NCI-H1436 treated with DMSO at 0.1 percent for 48 hours (cell line): ENCODE measurements at places on chromosomes 7 and 10.
A peak's percentile ranks its signal among the peaks of the same experiment; 100 is the strongest.

GRCh38 chr10:51371743-51372142 lies 297.5 kb downstream of the PRKG1 start:
- DNase-seq: no peak

DNA sequence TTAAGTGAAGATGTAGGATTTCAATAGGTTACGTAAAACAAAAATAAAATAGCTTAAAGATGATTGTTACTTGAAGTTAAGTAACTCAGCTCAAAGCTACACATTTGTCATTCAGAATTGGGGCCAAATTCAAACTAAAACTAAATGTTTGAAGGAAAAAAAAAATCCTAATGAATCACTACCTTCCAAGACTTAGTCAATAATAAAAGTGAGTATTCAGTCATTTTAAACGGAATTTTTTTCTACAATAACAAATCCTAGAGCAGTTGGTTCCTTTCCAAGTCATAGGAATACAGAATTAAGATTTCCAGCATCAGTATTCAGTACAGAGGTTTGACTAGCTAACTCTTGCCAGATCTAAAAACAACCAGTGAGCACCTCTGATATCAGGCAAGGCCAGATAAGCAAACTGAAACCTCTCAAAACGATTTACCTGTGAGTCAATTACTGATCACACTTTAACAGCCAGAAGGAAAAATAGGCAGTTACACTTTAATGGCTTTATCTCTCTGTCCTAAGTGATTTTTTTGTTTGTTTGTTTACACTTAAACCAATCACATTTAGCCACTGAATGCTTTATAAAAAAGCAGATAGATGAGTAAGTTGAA lies 669.8 kb upstream of the ANKRD30A start:
- DNase-seq: no peak

DNA sequence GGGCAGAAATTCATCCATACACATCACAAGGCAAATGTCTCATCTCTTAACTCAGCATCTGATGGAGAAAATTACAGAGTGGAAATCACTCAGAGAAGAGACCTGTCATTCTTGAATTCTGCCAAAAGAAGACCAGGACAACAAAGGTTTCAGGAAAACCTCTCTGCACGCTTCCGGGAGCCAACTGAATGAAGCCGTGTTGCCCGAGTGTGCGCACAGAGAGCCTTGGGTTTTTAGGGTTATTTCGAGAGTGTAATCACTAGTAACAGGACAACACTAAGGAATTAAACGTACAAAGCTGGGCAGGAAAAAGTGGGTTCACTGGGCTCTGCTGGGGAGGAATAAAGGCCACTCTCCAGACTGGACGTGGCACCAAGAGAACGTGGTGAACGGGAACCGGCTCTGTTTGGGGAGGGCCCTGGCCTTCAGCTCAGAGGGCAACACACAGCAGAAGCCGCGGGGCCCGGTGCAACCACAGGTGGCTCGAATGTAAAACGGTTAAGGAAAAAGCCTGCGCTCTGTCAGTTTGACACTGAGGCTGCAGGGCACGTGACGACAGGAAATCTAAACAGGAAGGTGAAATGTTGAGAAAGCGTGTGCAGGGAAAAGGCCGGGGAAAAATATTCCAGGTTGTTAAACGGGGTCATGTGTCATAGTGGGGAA lies 331.5 kb downstream of the DNAJB6 start:
- DNase-seq: no peak

GRCh38 chr10:188546-188945 lies 53.3 kb downstream of the ZMYND11 start:
- no peak for DNase-seq

DNA sequence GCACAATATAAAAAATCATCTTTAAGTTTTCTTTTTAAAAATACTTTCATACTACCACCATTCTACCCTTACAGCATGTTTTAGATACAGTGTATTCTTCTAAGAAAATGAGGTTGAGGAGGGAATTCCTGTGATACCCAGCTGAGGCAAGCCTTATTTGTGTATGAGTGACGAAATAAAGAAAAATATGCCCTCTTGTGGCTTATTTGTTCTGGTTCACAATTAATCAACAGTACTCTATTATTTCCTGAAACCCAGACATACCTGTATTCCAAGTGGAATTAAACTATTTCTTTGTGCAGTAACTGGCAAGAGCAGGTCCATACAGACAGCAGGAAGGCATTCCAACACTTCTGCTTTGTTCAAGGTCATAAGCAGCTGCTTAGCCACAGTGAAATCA lies 4.5 kb upstream of the SEMA3D start:
- no peak for DNase-seq

GRCh38 chr7:11620406-11621253 lies 211.4 kb downstream of the THSD7A start:
- no peak for DNase-seq

DNA sequence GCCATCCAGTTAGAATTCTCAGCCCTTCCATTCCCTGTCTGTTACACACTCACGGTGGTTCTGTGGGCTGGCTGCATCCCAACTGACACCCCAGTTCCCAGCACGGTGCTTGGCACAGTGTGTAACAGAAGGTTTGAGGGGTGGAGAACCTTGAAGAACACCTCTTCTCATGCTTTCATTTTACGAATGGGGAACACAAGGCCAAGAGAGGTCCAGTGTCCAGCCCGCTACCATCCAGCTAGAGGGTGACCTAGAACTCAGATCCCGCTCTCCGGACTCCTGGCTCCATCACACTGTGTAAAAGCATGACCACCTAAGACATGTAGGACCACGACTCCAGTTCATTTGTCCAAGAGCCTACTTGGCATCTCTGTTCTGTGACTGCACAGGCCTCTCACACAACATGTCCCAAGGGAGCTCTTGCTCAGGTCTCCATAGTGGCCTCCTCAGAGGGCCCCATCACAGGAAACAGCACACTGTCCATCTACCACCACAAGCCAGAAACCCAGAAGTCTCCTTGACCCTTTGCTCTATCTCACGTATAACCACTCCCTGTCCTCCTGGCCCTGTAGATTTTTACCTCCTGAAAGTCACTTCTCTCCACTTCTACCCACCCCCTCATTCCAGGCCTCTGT lies 2.8 kb upstream of the CDH23 start:
- no peak for DNase-seq

DNA sequence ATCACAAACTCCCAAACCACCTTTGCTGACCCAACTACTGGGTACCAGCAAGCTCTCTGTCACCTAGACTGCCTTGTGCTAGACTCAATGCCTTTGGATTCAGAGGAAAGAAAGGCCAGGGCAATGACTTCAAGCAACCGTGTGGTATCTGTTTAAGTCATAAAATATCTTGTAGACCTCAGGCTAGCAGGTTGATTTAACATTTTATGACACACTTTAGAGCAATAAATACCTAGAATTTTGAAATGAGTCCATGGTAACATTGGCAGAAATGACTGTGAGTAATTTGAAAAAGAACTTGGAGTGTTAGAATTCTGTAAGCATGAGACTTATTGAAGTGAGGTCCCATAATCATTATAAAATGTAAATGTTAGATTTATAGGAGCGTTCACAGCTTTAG lies 87.2 kb downstream of the TWIST1 start:
- no peak for DNase-seq

- DNase-seq: no peak
Measured at GRCh38 chr7:11638011-11638774, 193.8 kb downstream of the THSD7A start.

DNA sequence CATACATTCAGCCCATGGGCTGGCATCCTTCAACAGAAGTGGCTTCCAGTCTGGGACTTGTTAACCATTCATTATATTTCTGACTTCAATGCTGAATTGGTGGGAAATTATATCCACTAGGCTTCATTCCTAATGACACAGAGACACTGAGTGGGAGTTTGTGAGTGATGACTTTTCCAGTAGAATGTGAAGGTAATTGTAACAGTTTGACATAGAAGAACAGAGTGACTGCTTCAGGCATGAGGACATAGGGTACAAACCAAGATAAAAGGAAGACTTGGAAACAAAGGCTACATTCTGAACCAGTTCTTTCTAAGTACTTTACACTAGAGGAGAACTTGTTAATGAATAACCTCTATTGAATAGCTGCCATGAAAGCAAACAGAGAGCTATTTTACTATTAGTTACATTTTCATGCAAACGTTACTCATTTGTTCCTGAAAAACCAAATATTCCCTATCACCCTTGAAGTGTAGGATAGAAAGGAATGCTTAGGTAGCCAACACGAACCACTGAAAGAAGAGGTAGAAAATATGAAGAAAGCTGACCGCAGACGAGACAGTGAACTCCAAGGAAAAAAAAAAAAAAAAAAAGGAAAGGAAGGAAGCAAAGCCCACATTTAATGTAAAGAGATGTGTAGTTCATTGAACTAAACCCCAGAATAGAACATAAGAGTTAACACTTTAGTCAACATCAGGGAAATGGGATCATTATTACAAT lies 237.0 kb upstream of the SEMA3C start:
- DNase-seq: no peak

GRCh38 chr10:118583611-118584010 lies 11.8 kb downstream of the PRLHR start:
- DNase-seq: no peak

DNA sequence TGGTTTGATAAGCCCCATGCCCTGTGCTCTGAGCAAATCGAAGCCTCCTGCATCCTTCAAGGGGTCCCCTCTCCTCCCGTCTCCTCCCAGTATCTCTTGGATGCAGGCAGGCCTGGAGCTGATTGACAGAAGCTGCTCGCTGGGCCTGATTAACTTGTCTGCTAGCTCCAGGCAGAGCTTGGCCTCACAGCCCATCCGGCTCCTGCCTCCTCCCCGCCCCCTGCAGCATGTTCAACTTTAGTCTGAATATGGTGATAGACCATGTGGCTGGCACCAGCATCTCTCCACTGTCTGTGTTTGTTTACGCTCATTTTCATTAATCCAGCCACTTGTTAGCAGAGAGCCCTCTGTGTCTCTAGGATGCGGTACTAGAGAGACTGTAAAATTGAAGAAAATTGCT lies 432.2 kb downstream of the DPP6 start:
- peak; percentile 73 for DNase-seq

DNA sequence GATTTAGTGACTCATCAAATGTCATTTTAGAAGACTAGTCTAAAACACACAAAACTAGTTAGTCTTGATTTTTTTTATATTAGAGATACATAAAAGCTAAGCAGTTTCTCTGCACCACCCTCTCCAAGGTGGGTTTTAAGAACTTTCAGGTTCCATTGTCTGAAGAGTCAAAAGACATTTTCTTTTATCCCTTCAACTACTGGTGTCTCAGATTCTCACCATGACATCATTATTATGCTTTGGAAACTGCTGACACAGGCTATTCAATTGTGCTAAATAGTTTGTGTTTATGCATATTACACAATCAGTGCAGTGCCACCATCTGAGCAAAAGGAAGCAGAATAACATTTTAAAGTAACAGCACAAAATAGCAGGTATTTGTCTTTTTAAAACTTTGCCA lies 52.2 kb downstream of the IGF2BP3 start:
- no peak for DNase-seq

DNA sequence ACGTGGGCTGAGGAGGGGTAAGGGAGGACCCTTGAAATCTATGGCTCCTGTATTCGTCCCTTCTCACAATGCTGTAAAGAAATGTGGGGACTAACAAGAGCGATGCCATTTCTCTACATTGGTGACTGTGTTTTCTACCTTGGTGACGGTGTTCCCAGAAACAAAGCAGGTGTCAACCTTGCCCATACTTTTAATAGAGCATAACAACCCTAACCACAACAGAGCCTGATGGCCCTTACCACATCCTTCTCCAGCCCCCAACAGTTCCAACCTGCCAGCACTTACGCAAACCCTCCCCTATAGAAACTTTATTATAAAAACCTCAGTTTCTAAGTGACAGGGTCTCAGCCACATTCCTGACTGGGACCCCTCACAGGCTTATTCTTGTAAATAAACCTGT lies 28.2 kb upstream of the ADCYAP1R1 start:
- no peak for DNase-seq

DNA sequence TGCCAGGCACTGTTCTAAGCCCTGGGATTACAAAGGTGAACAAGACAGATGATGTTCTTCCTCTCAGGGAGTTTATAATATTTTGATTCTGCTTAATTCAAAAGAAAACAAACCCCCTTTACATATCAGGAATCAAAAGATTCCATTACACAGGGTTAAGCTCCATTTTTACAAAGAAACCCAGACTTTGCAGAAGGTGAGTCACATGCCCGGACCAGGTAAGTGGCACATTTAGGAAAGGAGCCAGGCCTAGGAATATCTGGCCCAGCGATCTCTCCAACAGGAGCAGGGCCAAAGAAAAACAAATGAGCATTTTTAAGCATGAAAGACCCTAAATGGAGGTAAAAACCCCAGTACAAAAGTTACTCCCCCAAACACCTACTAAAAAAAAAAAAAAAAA lies 1.1 kb downstream of the STN1 start:
- DNase-seq: no peak

GRCh38 chr10:60101821-60102220 lies 195.5 kb upstream of the CCDC6 start:
- no peak for DNase-seq

GRCh38 chr10:85811405-85811804 lies 555.2 kb downstream of the GRID1 start:
- DNase-seq: no peak

GRCh38 chr10:45265996-45266395 lies 49.4 kb downstream of the OR13A1 start:
- no peak for DNase-seq

- DNase-seq: no peak
Measured at GRCh38 chr7:92737706-92738105, 98.7 kb downstream of the CDK6 start.

GRCh38 chr7:36962367-36962766 lies 238.1 kb upstream of the AOAH start:
- DNase-seq: no peak

GRCh38 chr10:124225029-124225466 lies 131.7 kb upstream of the CHST15 start:
- no peak for DNase-seq

DNA sequence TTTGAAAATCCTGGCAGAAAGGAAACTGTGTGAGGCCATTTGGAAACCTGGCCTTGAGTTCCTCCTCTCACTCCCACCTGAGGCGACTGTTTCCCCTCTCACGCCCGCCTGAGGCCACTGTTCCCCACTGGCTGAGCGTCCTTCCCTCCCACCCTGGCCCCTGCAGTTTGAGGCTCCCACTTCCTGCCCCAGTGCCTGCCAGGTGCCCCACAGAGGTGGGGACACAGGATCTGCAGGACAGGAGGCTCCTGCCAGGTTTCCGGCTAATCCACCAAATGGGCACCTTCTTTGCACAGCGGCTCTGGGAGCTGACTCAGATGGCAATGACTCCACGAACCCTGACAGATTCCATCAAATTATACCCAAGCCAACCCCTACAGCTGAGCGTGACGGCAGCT lies 24.3 kb upstream of the LARP4B start:
- no peak for DNase-seq

DNA sequence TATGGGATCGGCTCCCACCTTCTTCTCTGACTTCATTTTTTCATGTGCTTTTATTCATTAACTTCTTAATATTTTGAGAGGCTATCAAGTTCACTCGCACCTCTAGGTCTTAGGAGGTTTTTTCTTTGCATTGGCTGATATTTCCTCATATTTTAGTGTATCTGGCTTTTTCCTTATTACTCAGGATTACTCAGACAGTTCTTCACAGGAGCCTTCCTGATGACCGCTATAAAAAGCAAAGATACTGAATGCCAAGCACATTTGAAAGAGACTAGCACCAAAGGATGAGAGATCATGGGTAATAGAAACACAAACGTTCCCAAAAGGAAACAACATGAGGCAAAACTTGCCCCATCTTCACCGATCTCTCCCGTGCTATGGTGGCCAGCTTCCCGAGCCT lies 409.2 kb upstream of the KLF6 start:
- no peak for DNase-seq

- DNase-seq: no peak
Measured at GRCh38 chr7:79927116-79927515, 207.5 kb upstream of the GNAI1 start.
